Stomach (tissue), 19 donors: ENCODE measurements at places on chromosomes 5 and 9. TPM values are rescaled to one million over a fixed set of nuclear protein-coding genes. Genes with fewer than 3 reads are reported as not detected.

Gene CCDC192
- total RNA-seq: not detected

Gene ZNG1A
- total RNA-seq: 28.1 TPM

Gene ESM1
- not detected for total RNA-seq

Gene TMEM250
- 17.4 TPM for total RNA-seq

Gene SLC34A3
- 0.18 TPM for total RNA-seq
